Lower leg skin (tissue), 4 donors: ENCODE measurements at places on chromosomes 1 and 21.

DNA sequence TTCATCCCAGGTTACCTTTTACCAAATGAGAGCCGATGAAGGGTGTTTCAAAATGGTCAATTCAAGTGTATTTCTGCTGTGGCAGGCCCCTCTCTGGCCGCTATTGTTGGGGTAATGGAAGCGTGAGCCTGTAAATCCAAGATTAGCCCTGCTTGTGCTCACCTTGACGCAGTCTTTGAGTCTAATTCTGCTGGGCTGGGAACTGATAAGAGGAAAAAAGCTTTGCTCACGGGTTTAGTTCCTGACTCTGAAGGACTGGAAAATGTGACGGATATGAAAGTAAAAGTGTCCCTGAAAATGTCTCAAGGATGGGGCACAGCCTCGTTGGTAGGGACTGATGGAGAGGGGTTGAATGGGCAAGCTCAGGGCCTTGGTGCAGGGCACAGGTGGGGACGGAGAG lies 125.9 kb upstream of the GALNT2 start:
- no peak for DNase-seq

- no peak for DNase-seq
Measured at GRCh38 chr1:169106921-169107602, 572 bp downstream of the ATP1B1 start.

- DNase-seq: no peak
Measured at GRCh38 chr21:37435711-37436110, 69.1 kb downstream of the DYRK1A start.

- peak; percentile 68 for DNase-seq
Measured at GRCh38 chr21:42222821-42223390, 4.0 kb downstream of the ABCG1 start.

DNA sequence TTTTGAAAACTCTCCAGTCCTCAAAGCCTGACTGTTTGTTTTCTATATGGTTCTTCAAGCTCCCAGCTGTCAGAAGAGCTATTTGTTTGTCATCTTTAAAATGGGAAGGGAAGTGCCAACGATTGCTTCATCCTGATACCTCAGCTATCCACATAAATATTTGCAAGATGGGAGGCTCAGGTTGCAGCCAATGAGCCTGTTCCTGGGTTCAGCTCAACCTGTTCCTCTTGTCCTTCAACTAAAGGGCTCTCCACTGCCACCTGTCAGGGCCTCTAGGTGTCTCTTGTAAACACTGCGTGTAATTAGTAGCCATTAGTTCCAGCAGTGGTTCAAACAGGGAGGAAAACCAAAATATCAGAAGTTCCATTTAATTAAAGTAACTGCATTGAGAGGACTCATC lies 445.1 kb downstream of the AJAP1 start:
- no peak for DNase-seq

DNA sequence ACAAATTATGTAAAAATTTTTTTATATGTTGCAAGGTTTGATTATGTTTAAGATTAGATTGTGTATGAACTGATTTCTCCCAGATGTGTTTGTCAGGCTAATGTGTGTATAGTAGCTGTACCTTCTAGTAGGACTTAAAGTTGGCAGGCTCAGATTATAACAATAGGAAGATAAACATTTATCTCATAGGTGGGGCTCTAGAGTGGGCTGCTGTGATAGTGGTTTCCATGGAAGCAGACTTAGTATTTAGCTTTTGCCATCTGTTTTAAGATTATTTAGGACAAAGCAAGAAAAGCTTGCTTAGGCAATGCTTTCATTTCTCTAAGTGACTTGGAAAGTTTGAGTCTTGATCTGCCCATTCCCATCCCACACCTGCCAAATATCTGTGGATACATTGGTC lies 187.7 kb upstream of the CACYBP start:
- DNase-seq: no peak

DNA sequence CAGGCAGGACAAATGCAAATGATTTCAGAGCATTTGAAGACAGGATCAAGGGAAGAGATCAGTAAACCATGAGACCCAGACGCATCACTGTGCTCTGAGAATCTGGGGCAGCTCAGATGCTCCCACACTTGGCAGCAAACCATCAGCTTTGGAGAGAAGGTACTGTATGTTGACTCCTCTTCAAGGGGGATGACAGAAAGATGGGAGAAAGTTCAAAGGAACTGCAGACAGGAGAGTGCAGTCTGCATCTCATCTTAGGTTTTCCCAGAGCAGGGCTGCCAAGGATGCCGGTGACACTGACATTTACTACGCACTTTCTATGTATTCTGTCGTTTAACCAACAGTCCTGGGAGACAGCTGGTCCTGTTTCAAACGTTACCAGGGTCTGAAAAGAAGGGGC lies 35.8 kb downstream of the OLFML2B start:
- DNase-seq: no peak

- no peak for DNase-seq
Measured at GRCh38 chr1:198969981-198970380, 331.1 kb downstream of the PTPRC start.

DNA sequence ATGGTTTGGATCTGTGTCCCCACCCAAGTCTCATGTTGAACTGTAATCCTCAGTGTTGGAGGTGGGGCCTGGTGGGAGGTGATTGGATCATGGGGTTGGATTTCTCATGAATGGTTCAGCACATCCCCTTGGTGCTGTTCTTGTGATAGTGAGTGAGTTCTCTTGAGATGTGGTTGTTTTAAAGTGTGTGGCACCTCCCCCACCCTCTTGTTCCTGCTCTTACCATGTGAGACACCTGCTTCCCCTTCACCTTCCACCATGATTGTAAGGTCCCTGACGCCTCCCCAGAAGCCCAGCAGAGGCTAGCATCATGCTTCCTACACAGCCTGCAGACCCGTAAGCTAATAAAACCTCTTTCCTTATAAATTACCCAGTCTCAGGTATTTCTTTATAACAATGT lies 55.8 kb downstream of the SUSD4 start:
- DNase-seq: no peak
